Trophoblast cell (in vitro differentiated cells and primary cell): ENCODE measurements at places on chromosomes 1 and 21.

DNA sequence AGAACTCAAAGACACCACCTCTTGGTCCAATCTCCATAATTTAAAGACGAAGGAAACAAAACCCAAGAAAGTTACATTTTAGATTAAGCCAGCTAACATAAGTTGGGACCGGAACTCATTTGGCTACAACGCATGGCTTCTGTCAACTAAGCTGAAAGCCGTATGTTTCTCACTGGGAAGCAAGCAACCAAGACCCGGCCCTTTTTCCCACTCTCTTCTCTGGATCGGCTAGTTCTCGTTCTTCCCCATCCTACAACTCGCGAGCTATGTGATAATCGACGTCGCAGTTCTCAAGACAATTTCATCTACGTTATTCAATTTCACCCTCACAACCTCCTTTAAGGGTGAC, 601 bp downstream of the CCT8 start:
- no peak for DNase-seq

DNA sequence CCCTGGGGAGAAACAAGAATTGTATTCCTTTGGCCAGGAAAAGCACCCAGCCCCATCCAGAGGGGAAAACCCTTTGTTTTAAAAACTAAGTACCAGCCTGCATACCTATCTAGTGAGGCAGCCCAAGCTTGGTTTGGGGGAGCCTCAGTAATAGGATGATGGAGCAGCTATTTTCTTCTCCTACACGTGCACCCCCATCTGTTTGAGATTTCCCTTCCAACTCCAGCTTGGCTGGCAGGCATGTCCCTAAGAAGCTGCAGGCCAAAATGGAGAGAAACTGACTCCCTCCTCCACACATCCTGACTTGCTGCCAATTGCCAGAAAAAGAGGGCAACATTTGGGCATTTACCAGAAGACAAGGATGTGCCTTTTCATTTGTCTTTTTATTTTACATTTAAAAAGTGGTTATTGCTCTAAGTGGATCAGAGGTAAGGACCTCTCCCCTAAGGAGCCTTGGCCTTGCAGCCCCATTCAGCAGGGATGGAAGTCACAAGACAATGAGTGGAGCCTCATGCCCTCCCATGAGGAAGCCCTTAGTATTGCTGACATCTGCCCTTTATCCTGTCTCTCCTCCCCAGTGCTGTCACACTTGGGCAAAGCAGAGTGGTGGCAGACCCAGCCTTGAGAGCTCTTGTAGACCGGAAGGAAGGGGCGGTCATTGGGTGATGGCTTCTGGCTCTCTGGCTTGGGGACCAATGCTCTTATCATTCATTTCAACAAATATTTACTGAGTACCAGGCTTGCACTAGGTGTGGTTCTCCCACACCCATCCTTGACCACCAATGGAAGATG, 8.6 kb downstream of the FNDC5 start:
- DNase-seq, result no peak

GRCh38 chr1:30340934-30341333, 382.5 kb downstream of the MATN1 start:
- DNase-seq, result no peak

DNA sequence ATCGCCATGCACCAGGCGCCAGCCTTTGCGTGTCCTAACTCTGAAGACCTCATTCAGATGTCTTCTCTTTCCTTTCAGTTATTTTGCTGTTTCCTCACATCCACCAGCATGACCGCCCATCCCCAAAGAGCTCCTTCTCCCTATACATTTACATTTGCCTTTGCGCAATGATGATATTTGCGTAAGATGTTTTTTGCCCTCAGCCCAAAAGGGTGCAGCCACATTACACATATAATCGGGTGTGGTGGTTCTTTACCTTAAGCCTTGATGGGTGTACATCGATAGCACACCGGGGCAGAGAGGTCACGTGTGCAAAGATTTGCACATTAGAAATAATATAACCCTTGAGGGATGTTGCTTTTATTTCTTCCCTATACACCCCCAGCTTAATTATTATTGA, 192.8 kb downstream of the HUNK start:
- peak; percentile 10 for DNase-seq

DNA sequence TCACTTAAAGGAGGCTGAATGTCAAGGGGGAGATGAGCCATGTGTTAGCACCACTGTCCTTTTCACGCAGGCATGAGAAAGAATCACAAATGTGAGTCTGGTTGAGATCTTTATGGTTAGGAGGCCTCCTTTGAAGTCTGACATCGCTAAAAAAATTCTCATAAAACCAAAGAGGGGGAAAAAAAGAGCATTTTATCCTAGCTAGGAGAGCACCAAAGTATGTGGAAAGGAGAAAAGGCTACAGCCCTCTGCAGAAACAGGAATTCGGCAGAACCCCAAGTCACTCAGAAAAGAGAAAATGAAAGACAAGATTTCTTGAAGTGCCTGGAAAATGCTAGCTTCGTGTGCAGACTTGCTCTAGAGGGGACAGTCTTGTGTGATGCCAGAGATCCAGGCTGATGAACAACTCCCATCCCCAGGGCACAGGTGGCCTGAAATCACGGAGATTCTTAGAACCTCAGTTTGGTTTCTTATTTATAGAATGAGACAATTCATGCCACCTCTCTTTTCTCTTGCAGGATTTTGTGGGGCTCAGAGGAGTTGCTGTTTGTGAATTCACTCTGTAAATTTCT, 61.5 kb downstream of the RUNX1 start:
- no peak for DNase-seq

DNA sequence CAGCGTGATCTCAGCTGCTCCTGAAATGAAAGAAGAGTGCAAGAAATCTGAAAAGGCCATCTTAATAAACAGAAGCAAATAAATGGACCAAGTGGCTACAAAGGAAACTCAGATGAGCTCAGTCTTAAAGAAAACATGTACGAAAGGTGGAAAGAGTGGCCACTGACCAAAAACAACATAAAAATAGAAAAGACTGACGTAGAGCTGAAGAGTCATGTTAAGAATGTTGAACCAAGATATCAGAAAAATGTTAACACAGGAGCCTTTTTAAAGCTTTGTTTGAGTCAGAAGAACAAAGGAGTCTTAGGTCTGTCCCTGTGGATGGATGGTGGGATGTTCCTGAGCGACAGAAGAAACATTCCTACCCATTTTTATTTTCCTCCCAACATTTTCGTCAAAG, 30.8 kb upstream of the ZNF648 start:
- no peak for DNase-seq

GRCh38 chr1:119737040-119737682, 25.4 kb downstream of the PHGDH start:
- no peak for DNase-seq

- peak; percentile 77 for DNase-seq
These were observed at the start of gene ZSWIM5 for GRCh38 chr1:45205910-45206721. TSS of gene ZSWIM5 (minus strand) at chr1:45206605. CDS start at chr1:45206350, 255 bp downstream.

DNA sequence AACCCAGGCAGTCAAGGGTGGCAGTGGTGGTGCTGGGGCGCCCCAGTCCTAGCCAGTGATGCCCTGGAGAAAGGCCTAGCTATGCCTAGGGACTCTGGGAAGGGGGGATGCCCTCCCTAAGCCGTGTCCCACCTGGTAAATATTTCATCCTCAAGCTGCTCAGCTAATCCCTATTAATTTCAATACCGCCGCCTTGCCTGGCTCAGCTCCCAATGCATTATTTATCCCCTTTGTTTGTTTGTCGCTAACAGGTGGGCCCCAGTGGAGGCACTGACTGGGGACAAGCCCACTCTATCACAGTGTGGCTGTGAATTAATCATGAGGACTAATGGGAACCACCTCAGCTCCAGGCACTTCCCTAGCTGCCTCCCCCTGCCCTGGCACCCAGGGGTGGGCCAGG, 22.5 kb downstream of the DMAP1 start:
- no peak for DNase-seq

GRCh38 chr1:104991702-104992101, 1242.0 kb downstream of the AMY1C start:
- DNase-seq, result no peak

- no peak for DNase-seq
These were observed 6.2 kb downstream of the ADAMTSL4 start for GRCh38 chr1:150555198-150555970.

GRCh38 chr1:149995927-149996326, 14.6 kb downstream of the OTUD7B start:
- DNase-seq, result peak; percentile 70

GRCh38 chr1:73943270-73943669, 254.7 kb downstream of the LRRIQ3 start:
- no peak for DNase-seq

- DNase-seq, result peak; percentile 74
These were observed 21.6 kb downstream of the TCEA3 start for GRCh38 chr1:23403038-23403336.

GRCh38 chr1:170872663-170873062, 62.7 kb upstream of the MROH9 start:
- no peak for DNase-seq

- DNase-seq, result no peak
These were observed 1013.9 kb downstream of the KCNT2 start for GRCh38 chr1:195594322-195594721.

- DNase-seq, result peak; percentile 46
These were observed 17.0 kb downstream of the CLIC4 start for GRCh38 chr1:24762133-24762676.

GRCh38 chr1:178189814-178190213, 95.9 kb downstream of the RASAL2 start:
- DNase-seq, result peak; percentile 62

DNA sequence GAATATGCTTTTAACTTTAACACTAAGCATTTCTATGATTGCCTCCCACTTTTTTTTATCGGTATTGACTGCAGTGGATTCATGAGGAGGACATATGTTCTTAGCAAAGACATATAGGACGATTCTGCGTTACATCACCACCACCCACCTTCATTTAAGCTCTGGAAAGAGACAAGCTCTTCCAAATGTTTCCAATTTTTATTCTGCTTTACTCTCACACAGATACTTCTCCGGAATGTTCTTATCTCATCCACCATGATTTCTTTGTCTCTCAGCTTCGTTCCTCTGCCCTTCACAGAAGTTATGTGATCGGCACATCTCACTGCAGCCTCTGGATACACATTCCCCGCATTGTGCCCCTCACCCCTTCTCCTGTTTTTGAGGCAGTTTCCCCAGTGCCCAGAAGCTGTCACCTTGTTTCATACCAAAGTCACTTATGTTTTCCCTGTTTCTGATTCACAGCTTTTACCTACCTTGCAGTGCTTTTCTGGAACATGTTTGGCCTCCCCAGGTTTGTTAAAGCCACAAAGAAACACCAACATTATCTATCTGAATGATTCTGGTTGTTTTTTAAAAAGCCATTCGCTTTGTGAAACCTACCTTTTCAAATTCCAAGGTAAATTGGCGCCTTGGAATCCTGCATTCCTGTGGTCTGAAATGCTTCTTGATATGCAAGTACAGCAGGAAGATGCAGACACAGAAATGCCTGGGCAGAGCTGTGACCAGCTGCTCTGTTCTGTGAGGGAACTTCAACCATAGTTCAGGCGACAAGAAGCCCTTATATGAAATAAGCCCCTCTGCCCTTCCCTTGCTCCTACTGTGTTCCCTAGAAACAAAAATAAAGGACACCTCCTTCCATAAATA, 1020.2 kb downstream of the TTLL7 start:
- peak; percentile 56 for DNase-seq

GRCh38 chr1:19336543-19336942, 24.4 kb downstream of the SLC66A1 start:
- DNase-seq, result peak; percentile 23

DNA sequence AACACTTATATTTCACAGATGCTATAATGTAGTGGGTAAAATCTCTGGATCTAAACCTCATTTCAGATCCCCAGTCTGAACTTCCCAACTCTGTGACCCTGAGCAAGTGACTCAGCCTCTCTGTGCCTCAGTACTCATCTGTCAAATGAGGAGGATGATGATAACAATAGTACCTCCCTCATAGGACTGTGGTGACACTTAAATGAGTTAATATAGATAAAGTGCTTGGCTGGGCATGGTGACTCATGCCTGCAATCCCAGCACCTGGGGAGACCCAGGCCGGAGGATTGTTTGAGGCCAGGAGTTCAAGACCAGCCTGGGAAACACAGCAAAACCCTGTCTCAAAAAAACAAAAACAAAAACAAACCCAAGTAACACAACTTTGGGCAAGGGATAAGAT, 4.7 kb upstream of the ECE1 start:
- no peak for DNase-seq

DNA sequence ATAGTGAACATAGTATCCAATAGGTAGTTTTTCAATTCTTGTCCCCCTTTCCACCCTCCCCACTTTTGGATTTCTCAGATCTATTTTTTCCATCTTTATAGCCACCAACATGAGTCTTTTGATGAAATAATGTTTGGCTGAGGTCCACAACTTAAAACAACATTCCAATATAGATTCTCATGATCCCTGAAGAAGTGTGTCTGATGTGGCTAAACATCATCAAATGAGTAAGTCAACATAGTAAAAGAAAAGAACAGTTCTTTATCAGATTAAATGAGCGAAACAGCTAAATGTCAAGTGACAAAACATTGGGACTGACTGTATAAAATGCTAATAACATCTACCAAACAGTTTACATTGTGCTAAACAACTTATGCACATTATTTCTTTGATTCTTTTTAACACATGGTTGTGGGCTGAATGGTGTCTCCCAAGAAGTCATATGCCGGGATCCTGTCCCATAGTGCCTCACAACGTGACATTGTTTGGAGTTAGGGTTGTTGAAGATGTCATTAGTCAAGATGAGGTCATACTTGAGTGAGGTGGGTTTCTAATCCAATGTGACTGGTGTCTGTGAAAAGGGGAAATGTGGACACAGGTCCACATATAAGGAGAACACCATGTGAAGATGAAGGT, 453.6 kb downstream of the LTN1 start:
- DNase-seq, result peak; percentile 2

DNA sequence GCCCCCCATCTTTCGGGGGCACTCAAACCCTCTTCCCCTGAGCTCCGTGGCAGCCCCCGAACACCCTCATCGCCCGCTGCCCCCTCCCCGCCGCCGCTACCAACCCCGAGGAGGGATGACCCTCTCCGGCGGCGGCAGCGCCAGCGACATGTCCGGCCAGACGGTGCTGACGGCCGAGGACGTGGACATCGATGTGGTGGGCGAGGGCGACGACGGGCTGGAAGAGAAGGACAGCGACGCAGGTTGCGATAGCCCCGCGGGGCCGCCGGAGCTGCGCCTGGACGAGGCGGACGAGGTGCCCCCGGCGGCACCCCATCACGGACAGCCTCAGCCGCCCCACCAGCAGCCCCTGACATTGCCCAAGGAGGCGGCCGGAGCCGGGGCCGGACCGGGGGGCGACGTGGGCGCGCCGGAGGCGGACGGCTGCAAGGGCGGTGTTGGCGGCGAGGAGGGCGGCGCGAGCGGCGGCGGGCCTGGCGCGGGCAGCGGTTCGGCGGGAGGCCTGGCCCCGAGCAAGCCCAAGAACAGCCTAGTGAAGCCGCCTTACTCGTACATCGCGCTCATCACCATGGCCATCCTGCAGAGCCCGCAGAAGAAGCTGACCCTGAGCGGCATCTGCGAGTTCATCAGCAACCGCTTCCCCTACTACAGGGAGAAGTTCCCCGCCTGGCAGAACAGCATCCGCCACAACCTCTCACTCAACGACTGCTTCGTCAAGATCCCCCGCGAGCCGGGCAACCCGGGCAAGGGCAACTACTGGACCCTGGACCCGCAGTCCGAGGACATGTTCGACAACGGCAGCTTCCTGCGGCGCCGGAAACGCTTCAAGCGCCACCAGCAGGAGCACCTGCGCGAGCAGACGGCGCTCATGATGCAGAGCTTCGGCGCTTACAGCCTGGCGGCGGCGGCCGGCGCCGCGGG, 837 bp downstream of the FOXD3 start:
- DNase-seq, result peak; percentile 27
